ENCODE measurements at places on chromosomes 5 and 9.

DNA sequence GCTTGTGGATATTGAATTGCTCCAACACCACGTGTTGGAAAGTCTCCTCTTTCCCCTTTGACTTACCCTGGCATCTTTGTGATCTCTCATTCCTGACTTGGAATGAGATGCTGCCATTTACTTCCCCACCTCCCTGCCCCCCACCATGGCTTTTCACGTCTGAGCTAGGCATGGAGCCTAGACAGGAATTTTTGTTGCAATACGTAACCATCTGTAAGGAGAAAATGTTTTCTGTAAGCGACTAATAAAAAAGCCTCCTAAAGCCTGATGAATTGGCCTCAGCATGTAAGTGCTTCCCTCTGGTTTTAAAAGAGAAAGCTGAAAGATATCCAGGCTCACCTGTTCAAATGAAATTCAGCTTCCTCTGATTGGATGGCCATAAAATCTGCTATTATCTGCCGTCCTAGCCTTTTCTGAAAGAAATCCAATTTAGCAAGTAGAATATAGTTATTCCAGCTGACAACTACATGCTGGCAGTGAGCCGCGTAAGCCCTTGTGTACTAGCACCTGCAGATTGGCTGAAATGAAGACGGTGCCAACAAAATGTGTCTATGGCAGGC, 200.1 kb downstream of the NSG2 start:
- DNase-seq = no peak

DNA sequence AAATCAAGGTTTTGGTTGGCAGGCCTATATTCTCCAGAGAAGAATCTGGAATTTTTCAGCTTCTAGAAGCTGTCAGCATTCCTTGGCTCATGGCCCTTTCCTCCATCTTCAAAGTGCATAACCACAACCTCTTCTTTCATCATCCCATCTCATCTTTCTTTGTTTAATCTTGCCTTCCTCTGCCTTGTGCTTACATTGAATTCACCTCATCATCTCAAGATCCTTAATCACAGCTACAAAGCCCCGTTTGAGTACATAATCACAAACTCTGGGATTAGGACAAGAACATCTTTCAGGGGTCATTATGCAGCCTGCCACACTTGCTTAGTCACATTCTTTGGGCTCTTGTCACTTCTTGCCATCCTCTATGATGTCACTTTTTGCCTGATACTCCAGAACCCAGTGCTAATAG, 130.3 kb downstream of the FOXD1 start:
- DNase-seq = no peak

- DNase-seq = no peak
These were observed 107.6 kb upstream of the PRSS3 start for GRCh38 chr9:33687779-33688178.

- DNase-seq = no peak
These were observed 114.0 kb downstream of the MAT2B start for GRCh38 chr5:163619273-163619934.

DNA sequence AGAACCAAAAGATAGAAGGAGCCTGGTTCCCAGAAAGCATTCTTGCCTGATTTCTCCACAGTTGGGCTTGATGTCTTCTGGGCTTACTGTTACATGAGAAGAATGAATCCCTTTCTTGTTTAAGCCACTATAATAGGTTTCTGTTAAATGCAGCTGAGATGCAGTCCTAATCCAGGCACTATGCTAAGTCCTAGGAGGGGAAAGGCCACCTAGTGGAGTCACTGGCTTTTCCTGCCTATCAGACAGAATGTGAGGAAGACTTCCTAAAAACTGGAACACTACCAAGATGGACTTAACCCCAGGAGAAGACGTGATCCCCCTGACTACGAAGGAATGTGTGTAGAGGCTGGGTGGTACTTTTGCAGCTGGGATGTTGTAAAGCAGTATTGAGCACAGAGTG, 34.3 kb upstream of the FSD1L start:
- no peak for DNase-seq

DNA sequence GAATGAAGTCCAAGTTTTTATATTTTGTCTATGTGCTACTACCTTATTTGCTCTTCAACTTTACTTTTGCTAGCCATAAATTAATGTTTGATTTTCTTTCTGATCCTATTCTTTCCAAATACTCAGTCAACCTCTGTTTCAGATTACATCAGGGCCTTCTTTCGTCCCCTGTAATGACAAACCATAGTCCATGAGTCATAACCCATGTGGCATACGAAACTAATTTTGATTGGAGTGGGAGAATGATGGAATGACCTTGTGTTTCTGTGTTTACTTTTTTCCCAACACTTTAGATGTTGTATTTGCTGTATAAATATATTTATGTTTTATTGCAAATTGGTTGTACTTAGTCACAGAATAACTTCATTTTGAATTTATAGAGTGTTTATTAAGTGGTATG, 1043.1 kb downstream of the DTWD2 start:
- DNase-seq = no peak

DNA sequence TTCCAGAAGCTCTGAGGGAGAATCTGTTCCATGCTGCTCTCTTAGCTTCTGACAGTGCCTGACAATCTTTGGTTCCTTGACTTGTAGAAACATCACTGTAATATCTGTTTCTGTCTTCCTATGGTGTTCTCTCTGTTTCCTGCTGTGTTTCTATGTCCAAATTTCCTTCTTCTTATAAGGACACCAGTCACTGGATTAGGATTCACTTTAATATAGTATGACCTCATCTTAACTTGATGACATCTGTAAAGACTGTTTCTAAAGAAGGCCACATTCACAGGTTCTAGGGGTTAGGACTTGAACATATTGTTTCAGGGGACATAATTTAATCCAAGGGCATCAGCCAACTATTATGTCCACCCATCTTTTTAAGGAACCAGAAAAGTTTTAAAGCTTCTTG, 265.6 kb downstream of the ZSWIM6 start:
- DNase-seq = no peak

- DNase-seq = no peak
These were observed 85.8 kb downstream of the NUDT12 start for GRCh38 chr5:103476811-103477210.

GRCh38 chr5:102153003-102153759, 142.9 kb downstream of the SLCO4C1 start:
- DNase-seq = no peak

- DNase-seq = no peak
These were observed 682.2 kb upstream of the CTNND2 start for GRCh38 chr5:12586406-12586805.

DNA sequence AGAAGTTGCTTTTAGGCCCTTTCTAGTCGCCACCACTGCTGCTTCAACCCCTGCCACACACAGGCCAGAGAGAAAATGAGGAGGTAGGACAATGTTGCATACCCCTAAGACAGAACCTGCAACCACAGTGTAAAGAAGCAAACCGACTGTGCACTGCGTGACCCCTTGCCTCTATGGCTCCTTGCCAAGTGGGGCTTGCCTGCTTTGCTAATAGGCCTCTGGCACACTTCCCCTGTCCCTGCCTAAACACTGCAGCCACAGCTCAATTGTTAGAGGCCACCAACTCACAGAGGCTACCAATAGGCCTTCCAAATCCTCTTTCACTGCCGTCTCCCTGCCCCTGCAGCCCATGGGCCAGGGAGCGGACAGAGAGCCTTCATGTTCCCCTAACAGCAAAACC, 280.1 kb downstream of the CDH10 start:
- no peak for DNase-seq

GRCh38 chr5:10452768-10453331, 11.2 kb downstream of the ROPN1L start:
- no peak for DNase-seq

- DNase-seq = no peak
These were observed 12.2 kb upstream of the SLC22A4 start for GRCh38 chr5:132281856-132282614.

DNA sequence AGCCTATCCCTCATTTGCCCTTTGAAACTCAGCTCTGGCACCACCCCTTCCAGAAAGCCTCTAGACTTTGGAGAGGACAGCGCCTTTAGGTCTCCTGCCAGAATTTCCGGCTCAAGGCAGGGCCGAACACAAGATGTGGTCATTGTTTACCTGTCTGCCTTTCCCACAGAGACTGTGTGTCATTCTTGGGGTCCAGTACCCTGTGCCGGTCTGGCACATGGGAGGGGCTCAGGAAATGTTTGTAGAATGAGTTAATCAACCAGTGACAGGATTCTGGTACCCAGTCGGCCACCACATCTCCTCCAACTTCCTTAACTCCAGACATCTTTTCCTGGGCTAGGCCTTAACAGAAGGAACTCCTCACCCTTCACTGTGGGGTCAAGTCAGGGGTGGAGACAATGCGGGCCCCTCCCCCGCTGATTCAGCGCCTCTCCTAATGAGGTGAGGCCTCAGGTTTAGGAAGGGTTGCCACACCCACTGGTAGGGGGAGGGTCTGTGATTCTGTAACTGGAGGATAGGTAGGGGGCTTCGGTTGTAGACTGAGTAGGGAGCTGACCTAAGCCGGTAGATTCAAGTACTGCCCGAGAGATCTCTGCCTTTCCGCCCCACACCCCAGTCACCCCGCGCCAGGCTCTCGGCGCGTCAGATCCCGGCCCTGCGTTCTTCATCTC, 29.3 kb downstream of the PCDH1 start:
- peak; percentile 15 for DNase-seq

DNA sequence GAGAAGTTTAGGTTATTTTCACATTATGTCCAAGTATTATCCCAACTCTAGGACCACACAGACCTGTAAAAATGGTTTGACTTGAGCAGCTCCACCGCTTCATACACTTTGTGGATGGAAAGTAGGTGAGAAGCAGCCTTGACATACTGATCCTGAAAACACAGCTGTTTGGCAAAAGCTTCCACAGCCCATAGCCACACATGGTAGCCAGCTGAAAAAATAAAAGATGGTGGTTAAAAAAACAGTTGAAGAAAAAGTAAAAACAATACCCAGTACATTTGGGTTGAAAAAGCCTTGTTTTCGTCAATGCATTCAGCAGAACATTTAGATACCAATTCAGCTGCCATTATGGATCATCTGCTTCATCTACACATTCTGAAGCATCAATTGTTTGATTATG, 36.7 kb downstream of the GEMIN5 start:
- no peak for DNase-seq

GRCh38 chr5:60883229-60883628, 39.2 kb upstream of the ELOVL7 start:
- no peak for DNase-seq

- DNase-seq = no peak
These were observed 7.5 kb downstream of the HSPA5 start for GRCh38 chr9:125233678-125234077.

DNA sequence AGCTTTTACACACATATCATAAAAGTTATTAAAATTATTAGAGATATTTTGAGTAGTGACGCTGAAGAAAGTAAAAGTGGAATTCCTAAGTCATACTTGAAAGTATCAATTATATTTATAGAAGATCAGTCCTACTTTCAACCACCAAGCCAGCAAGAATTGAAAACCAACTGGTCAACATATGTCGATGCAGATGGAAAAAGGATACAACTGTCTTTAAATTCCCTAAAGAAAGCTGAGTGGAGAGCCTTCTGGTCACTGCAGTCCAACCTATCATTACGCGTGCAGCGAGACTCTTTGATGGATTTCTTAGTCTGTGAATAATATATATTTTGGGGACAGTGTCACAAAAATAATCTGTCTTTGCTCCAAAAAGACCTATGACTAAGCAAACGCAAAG, 15.3 kb downstream of the MEF2C start:
- no peak for DNase-seq

- DNase-seq = no peak
These were observed 146.8 kb upstream of the TBC1D2 start for GRCh38 chr9:98402019-98402840.

GRCh38 chr5:54668096-54668495, 150.5 kb downstream of the SNX18 start:
- no peak for DNase-seq

GRCh38 chr5:88557881-88558280, 289.2 kb upstream of the TMEM161B start:
- DNase-seq = no peak

DNA sequence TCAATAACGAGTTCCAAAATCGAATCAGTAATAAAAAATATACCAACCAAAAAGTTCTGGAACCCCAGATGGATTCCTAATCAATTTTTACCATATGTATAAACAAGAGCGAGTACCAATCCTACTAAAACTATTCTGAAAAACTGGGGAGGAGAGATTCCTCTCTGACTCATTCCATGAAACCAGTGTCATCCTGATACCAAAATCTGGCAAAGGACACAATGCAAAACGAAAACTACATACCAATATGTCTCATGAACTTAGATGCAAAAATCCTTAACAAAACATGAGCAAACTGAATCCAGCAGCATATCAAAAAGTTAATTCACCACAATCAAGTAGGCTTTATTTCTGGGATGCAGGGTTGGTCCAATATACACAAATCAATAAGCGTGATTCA, 30.5 kb upstream of the MACIR start:
- no peak for DNase-seq

DNA sequence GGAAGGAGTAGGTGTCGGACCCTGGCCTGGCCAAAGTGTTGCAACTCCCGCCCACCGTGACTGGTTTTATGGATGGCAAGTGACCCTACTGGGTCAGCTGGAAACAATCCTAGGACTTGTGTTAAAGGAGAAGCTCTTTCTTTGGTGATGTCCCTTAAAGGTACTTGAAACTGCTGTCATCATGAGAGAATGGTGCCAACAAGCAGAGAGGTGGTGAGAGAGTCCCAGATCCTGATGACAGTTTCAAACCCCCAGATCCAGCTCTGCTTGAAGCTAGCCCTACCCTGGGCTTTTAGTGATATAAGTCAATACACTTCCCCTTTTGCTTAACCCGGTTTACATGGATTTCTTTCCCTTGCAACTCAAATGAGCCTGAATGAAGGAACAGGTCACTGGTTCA, 72.5 kb upstream of the UBTD2 start:
- no peak for DNase-seq

DNA sequence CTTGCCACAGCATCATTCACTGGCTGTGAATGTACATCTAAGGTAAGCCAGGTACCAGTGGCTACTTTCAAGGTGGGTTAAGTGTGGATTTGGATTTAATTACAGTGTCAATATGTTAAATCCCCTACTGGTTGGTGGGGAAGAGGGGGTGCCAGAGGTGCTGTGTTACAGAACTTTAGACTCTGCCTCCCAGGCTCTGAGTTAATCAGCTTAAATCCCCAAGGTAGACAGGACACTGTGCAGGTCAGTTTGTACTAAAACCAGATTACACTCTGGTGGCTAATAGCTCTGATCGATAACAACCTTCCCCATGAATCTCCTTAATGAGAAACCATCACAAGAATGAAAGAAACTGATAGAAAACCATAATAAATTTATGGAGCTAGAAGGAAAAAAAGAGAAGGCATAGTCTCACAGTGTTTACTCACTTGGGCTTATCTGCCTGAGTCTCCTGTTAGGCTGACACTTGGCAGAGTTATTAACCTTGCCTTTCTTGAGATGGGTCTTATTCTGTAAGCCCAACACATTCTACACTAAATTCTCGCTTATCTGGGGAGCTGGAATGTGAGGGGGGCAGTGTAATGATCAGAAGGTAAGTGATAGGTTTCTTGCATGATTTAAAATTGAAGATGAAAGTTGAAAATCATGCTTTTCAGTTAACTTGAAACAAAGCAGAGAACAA, 106.8 kb downstream of the LMNB1 start:
- DNase-seq = no peak
